Peyer's patch (tissue), 4 donors: ENCODE measurements at places on chromosomes 2 and 18.
A peak's percentile ranks its signal among the peaks of the same experiment; 100 is the strongest.

DNA sequence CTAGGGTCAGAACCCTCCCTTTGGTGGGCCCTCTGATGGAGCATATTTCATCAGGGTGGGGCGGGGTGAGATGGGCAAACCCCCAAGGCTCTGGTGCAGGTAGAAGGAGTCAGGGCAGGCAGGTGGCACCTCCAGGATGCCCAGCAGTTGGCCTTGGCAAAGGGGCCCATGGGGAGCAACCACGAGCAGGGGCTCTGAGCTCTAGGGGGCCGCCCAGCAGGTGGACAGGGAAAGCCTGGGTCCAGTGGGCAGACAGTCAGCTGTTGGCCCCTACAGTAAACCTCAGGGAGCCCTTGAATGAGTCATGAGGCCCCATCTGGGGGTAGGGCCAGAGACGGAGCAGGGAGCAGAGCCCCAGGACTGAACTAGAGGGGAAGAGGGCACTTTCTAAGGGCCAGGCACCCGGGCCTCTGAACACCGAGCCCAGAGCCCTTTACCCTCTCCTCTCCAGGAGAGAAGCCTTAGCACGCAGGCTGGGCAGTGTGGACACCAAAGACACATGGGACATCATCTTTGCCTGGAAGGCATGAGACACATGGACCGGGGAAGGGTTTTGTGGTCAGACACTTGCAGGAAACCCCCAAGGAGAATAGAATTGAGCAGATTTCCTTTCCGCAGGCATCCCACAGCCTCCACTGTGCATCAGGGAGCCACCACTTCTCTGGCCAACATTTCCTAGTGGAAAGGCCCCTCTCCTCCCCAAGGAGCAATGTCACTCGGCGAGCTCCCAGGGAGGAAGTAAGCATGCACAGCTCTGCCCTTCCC is 257.3 kb downstream of the GLI2 start:
- no peak for DNase-seq

GRCh38 chr2:215328066-215328465 is 16.2 kb downstream of the ATIC start:
- no peak for DNase-seq

GRCh38 chr2:219638948-219639755 is 11.7 kb downstream of the SLC4A3 start:
- no peak for DNase-seq

- DNase-seq = no peak
Observed at GRCh38 chr2:201148434-201148990, 32.5 kb downstream of the CFLAR start.

DNA sequence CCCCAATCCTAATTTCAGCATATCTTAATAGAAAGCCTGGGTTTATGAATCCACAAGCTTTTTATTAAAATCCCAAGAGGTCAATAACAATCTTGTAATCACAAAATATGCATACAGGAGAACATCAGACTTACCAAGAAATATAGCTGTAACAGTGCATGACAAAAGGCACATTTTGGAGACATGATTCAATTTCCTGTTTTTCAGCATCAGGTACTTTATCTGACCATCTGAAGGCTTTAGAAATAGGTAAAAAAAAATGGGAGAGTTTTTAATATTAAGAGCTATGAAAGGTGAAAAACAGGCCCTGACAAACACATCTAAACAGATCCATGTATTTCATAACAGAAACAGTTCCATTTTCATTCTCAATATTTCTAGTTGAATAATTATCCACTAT is 89.9 kb upstream of the EFEMP1 start:
- no peak for DNase-seq

- no peak for DNase-seq
Observed at GRCh38 chr2:81061016-81061415, 756.5 kb upstream of the LRRTM1 start.

GRCh38 chr2:67393237-67393636 is 3.9 kb upstream of the ETAA1 start:
- no peak for DNase-seq

DNA sequence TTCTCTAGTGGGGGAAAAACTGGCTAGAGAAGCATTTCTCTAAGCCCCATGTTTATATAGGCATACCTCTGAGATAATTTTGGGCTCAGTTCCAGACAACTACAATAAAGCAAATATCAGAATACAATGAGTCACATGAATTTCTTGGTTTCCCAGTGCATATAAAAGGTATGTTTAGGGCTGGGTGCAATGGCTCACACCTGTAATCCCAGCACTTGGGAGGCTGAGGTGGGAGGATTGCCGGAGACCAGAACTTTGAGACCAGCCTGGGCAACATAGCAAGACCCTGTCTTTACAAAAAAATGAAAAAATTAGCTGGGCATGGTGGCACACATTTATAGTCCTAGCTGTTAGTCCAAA is 22.2 kb downstream of the TSN start:
- DNase-seq = no peak

DNA sequence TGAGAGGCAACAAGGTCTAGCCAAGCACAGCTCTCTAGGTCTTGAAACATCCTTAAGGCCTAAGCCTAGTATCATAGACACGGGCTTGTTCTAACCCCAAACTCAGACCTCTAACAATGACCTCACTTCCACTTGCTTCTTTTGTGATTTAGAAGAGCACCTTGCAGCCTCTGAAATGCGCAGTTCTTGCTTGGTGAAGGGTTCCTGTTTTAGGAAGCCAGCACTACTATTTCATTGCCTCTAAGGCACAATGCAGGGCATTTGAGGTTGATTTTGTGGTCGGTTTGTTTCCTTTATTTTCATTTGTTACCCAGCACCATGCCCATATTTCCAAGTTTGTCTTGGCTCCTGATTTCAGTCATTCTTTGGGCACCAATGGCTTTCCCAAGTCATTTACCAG is 117.0 kb upstream of the CYP1B1 start:
- DNase-seq = no peak

DNA sequence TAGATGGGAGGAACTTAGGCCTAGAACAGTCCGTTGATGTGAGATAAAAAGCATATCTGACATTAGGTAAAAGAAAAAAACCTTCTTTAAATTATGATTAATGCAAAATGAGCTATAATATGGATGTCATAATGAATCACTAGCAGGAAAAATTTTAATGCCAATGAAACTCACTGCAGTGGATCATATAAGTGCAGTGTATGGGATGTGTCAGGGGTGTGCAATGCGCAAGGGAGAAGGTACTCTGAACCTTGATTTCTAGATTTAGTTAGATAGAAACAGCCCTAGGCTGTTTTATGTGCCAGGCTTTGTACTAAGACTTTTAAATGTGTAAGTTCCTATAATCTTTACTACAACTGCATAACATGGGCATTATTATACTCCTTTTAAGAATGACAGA is 50.4 kb upstream of the NXPH2 start:
- DNase-seq = no peak

GRCh38 chr2:9268301-9269080 is 61.9 kb downstream of the ASAP2 start:
- no peak for DNase-seq

DNA sequence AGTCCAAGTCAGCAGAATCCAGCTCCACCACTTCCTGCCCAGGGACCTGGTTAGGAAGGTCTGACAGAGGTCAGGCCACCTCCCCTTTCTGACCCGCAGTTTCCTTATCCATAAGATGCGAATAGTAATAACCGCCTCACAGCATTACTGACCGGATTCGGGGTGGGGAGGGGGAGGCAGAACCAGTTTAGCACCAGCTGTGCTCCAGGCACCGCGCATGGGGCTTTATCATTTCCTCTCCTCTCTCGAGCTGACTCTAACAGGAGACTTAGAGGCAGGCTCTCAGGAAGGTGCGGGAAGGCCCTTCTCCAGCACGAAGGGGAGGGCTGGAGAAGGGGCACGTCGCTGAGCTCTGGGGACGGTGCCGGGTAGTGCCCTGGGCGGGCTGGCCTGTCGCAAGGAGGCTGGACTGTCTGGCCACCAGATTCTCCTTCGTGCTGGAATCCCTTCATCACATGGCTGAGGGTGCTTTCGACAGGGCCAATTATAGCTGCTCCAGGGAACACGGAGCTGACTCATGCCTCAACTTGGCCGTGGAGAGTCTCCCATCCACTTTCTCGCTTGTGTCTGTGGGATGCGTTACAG is 5.7 kb downstream of the EHD3 start:
- DNase-seq = no peak

- no peak for DNase-seq
Observed at GRCh38 chr2:20472569-20472968, 25.7 kb downstream of the RHOB start.

DNA sequence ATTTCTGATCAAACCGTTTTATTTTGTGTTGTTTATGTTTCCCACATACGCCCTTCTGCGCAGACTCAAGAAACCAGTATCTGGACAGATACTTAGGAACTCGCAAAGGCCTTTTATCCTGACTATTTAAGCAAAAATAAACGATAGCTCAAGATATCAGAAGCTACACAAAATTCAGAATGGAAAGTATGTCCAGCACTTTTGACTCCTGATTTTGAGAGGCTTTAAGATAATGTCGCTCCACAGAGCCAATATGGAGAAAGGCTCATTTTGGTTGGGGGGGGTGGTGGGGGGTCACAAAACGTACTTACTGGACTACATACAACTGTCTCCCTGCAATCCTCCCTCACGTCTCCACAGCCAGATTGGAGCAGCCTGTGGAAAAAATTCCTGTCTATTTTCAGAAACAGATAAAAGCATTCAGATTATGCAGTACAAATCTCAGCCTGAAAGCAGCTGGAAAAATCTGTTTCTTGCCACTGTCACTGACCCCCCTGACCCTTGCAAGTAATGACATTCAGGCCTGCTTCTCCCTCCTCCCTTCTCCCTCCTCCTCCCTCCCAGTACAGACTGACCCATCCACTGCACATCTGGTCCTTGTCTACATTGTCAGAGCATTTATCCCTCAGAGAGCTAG is 34.9 kb upstream of the LCLAT1 start:
- DNase-seq = no peak

DNA sequence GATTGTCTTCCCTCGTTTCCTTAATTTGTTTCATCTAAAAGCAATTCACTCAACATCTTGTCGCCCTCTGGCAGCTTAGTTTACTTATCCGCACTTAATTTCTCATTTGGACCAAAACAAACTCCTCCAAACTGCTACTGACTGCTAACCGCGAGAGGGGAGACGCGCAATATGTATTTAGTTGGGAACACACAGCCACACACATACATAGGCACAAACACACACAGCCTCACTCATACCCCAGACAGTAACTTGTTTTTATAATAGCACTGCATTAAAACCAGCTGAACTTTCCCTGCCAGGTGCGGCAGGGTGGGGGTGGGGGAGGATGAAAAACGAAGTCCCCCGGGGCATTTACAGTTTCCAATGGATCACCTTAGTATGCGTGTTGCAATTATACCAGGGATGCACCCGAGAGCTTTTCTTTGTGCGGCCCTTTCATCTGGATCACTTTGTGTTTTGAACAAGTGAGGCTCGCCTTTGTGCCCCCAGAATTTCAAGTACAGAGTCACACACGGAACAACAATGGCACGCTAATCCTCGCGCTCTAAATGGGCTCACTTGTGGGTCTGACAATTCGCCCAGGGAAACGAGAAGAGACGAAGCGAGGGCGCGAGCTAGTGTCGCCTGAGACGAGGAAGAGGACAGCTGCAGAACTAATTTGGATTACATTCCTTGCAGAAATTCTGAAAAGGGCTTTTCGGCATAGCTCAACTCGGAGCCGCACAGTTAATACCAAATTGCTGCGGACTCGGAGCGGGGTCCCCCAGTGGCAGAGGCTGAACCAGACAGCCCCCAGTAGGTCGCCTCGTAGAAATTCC is 2.4 kb downstream of the ERBB4 start:
- no peak for DNase-seq

- no peak for DNase-seq
Observed at GRCh38 chr2:192029089-192029488, 165.6 kb downstream of the TMEFF2 start.

GRCh38 chr18:28095631-28096030 is 81.3 kb downstream of the CDH2 start:
- DNase-seq = no peak

DNA sequence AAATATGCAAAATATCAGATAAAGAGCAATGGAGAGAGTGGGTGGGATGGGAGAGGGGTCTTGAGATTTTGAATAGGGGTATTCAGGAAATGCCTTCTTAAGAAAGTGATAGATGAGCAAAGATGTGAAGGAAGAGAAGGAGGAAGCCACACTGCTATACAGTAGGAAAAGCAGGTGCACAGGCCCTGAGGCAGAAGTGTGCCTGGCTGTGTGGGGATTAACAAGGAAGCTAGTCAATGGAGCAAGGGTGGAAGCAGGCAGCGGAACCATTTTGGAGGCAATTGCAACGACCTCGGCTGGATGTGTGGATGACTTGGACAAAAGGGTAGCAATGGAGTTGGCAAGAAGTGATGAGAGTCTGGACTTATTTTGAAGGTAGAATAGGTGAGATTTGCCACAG is 11.0 kb upstream of the CNGA3 start:
- DNase-seq = no peak

DNA sequence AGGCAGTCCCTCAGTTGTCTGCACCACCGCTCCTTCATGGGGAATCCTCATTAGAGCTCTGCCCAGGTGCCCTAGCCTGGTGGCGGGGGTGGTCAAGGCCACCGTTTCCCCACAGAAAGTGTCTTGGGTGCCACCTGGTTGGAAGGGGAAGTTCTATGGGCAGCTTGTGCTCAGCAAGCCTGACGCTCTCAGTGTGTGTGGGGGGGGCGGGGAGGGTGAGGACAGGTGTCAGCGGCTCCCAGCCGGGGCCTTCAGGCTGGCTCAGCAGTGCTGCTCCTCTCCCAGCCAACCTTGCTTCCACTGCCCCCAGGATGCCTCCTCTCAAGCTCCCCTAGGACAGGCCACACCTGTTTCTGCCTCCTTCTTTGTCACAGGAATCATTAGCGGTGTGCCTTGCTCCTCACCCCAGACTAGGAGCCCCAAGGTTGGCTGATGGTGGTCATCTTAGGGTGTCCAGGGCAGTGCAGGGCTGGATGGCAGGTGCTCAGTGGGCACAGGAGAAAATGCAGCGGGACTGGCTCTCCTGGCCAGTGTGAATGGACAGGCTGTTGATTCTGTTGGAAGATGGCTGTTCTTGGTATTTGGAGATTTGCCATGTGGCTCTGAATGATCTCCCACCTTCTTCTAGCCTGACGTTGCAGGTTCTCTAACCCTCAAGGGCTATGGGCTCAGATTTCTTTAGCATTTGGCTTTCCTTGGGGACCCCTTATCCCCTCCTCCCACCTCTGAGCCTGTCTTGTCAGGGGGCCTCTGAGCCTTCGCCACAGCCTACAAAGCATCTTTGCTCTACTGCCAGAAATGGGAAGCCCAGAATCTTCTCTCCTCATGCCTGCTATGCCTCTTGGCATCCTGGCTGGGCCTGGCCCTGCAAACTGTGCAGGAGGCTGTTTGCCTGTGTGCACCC is 185.8 kb upstream of the HS6ST1 start:
- DNase-seq = peak; percentile 73
